ENCODE measurements at places on chromosomes 16 and 17.
A peak's percentile ranks its signal among the peaks of the same experiment; 100 is the strongest.

DNA sequence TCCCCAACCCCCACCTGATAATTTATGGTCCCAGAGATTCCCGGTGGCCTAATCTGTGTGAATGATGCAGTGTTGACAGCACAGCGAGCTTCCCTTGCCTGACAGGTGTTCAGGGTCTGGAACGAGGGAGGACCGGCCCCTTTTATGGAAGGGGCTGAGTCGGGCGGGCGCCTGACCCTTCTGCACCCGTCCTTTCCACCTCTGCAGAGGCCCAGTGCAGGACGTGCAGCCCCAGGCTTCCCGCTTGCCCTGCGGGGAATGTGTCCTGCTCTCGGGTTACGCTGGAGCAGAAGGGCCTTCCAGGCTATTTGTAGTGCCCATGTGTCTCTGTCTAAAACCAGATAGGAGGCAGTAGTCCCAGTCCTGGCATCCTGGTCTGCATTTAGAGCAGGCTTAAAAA lies 16.2 kb downstream of the SMTNL2 start:
- no peak for DNase-seq

DNA sequence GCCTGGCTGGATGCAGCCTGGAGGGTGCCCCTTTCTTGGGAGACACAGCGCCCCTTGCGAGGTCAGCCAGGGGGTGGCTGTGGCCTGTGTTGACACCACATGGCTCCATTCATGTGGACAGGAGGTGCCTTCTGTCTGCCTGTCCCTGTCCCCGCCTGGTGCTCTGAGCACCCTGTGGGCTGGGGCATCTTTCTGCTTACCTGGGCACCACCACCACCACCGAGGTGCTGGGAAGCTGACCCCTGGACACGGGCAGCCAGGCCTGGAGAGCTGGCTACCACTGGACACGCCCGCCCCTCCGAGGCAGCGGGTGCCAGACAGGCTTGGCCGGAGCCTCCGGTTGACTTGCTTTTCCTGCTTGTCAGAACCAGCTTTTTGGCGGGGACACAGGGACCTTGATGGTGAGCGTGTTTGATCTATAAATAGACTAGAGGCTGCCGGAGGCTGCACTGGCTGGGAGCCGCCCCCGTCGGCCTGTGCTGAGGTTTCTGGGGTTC lies 121.3 kb upstream of the GSE1 start:
- DNase-seq: no peak

GRCh38 chr16:10868596-10869469 lies 8.2 kb upstream of the CIITA start:
- peak; percentile 75 for DNase-seq

DNA sequence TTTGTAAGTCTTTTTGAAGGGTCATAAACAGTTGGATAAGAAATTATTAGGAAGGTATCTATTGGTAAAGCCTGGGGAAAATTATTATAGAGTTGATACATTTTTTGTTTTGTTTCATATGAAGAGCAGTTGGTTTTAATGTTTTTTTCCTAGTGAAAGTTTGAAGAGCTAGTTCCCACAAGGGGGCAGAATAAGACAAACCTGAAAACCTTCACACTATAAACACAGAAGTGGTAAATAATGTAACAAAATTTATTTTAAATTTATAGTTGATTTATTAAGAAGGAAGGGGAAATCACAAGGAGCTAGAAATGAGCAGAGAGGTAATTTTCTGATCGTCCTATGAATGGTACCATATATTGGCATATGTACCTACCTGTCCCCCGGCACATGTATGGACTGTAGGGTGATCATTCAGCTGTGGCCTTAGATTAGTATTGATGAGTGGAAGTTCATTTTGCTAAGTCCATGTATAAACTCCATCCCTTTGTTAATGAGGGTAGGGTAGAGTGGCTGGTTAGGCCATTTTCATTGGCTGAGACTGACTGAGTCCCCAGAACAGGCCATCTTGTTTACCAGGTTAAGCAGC lies 116.3 kb downstream of the TANC2 start:
- no peak for DNase-seq

All from GM13976 (cell line).